ENCODE measurements at places on chromosomes 11 and 22. TPM values are rescaled to one million over a fixed set of nuclear protein-coding genes. Genes with fewer than 3 reads are reported as not detected.
A peak's percentile ranks its signal among the peaks of the same experiment; 100 is the strongest.

Gene MAPK11
- total RNA-seq = 6.4 TPM

Gene APLNR
- not detected for total RNA-seq

Gene NELL1
- 0.25 TPM for total RNA-seq

Gene NOX4
- not detected for total RNA-seq

Gene CRYBB1
- total RNA-seq = 0.22 TPM

Gene HOATZ
- not detected for total RNA-seq

Gene PANX3
- not detected for total RNA-seq

Gene C11orf91
- total RNA-seq = not detected

Gene TYR
- not detected for total RNA-seq

Gene KCNK7
- 0.48 TPM for total RNA-seq

Gene KRTAP5-9
- total RNA-seq = not detected

Gene NAALAD2
- total RNA-seq = not detected

Gene RBMXL2
- total RNA-seq = not detected

Gene OLFML1
- total RNA-seq = not detected

- DNase-seq = no peak
- no peak overlapping the region for H3K27ac ChIP-seq
- H3K36me3 ChIP-seq = no peaks in the 10 kb centered on the region
- no peaks in the 10 kb centered on the region for H3K27me3 ChIP-seq
- H3K4me3 ChIP-seq = no peak overlapping the region
Observed at GRCh38 chr11:368414-369335, 624 bp upstream of the B4GALNT4 start.

DNA sequence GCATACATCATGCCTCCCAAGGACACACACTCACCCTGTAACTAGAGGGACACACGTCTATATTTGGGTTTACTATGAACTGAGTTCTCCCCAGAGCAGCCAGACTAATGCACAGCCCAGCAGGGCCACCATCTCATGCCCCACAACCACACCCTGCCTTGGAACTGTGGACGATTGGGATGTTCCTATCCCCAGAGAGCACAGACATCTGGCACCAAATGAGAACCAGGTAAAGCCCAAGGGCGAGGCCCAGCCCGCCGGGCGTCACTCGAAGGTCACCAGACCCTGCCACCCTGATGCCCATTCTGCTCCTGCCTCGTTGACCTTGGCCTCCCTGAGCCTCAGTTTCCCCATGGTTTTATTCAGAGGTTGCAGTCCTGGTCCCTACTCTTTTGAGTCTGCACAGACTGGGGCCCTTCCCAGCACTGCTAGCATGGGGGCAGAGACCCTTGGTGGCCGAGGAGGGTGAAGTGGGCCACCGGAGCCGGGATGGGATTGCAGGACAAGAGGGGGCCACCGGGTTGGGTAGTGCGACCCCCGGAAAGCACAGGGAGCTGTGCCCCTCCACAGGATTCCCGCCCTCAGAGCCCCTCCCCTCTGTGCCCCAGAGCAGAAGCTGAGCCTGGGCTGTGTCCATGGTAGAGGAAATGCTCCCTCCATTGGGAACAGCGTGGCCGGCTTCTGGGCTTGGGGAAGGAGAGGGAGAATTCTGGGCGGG, 56.8 kb downstream of the IGLL5 start:
- no peak for DNase-seq
- H3K27ac ChIP-seq = peak overlapping the region; percentile 18

DNA sequence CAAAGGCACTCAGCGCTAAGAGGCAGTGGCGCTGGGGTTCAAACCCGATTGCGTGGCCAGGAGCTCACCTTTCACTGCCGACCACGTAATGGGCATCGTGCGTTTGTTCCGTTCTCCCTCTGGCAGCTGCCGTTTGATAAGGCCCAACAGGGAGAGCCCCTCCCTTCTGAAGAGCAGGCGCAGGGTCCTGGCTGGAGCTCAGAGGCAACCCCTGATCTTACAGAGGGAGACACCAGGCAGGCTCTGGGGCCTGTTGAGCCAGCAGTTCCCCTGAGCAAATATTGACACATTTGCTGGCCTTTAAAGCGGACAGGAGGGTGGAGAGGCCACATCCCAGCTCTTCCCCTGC, 11.7 kb upstream of the C1QTNF6 start:
- H3K27ac ChIP-seq = no peak overlapping the region
- H3K36me3 ChIP-seq = no peaks in the 10 kb centered on the region
- H3K27me3 ChIP-seq = no peaks in the 10 kb centered on the region
- H3K4me1 ChIP-seq = peaks cover 28% of the 10 kb centered on the region
- DNase-seq = peak; percentile 55

DNA sequence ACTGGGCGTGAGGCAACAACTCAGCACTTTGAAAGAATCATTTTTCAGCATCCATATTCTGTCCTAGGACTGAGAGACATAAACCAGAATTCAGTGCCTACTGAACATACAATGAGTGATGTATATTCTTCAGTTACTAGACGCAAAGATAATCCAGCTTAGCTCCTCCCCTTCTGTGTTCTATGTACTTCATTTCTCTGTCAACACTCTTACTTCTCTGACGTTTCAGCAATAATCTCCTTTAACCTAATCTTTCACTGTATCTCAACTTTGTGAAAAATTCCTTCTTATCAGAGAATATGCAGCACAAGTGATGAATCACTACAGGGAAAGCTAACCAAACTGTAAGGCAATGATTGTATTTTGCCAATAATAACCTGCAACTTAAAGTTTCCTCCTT, 2.5 kb upstream of the OR51B5 start:
- H3K36me3 ChIP-seq = no peaks in the 10 kb centered on the region
- no peak overlapping the region for H3K4me3 ChIP-seq
- no peak overlapping the region for H3K27ac ChIP-seq
- DNase-seq = no peak

DNA sequence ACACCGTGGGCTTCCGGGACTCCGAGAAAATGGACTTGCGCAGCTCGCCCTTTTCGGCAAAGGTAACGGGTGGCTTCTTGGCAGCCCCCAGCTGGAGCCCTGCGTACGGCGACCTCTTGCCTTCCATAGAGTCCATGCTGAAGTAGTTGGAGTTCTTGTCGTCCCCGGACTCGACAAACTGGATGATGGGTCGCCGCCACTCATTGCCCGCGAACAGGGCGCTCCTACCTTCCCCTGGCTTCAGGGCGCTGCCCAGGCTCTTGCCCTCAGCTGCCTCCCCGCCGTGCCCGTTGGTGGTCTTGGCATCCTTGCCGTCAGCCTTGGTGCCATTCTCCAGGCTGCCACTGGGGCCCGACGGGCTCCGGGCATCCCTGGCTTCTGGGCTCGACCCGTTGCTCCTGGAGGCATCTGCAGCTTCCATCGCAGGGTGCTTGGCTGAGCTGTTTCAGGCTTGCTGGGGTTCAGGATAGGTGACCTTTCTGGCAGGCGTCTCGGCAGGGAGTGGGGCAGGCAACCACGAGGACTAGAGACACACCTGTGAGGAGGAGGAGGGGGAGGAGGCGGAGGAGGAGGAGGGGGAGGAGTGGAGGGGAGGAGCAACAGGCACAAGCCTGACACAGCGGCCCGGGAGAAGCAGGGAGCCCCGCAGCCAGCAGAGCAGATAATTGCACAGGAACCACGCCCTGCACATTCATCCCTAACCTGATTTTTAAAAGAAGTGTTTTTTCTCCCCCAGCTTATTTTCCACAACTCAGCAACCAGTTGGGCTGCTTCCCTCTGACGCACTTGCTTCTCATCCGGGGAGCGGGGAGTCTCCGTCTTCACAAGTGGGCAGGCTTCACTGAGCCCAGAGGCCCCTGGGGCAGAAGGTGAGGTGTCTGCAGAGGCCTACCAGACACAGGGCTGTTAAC, at the start of gene TRIM29:
Gene TRIM29, minus strand, starts transcription at position 503 of the 911 bp plus-strand sequence. Its CDS starts 82 bp downstream, at position 421.
- H3K4me1 ChIP-seq = no peaks in the 10 kb centered on the region
- no peak within 1 kb of the TSS for H3K27ac ChIP-seq
- H3K36me3 ChIP-seq = no peaks in the 10 kb centered on the region

DNA sequence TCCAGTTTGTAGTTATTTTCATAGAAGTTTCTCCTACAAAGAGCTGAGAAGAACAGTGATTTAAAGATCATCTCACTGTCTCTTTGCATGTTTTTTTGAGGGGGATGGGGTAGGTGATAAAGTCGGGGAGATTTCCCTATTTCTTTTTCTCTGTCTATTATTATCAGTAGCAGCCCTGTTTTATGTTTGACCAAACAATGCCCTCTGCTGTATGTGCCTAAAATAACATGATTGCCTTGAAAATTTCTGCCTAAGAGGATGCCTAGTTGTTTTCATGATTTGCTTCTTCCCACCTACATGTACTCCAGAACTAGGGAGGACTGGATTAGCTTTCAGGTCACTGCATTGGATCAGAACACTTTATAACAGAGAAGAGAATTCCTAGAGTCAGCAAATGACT, 1330.2 kb downstream of the LRRC4C start:
- H3K36me3 ChIP-seq = no peaks in the 10 kb centered on the region
- no peaks in the 10 kb centered on the region for H3K4me1 ChIP-seq

- no peak for DNase-seq
- no peak overlapping the region for H3K27ac ChIP-seq
- no peak overlapping the region for H3K4me3 ChIP-seq
- no peaks in the 10 kb centered on the region for H3K4me1 ChIP-seq
- no peaks in the 10 kb centered on the region for H3K27me3 ChIP-seq
Observed at GRCh38 chr11:41394521-41395195, 64.8 kb downstream of the LRRC4C start.

- DNase-seq = no peak
- H3K4me3 ChIP-seq = no peak overlapping the region
- H3K36me3 ChIP-seq = no peaks in the 10 kb centered on the region
- H3K4me1 ChIP-seq = no peaks in the 10 kb centered on the region
- no peaks in the 10 kb centered on the region for H3K27me3 ChIP-seq
Observed at GRCh38 chr22:30742291-30743256, 47.9 kb downstream of the OSBP2 start.

DNA sequence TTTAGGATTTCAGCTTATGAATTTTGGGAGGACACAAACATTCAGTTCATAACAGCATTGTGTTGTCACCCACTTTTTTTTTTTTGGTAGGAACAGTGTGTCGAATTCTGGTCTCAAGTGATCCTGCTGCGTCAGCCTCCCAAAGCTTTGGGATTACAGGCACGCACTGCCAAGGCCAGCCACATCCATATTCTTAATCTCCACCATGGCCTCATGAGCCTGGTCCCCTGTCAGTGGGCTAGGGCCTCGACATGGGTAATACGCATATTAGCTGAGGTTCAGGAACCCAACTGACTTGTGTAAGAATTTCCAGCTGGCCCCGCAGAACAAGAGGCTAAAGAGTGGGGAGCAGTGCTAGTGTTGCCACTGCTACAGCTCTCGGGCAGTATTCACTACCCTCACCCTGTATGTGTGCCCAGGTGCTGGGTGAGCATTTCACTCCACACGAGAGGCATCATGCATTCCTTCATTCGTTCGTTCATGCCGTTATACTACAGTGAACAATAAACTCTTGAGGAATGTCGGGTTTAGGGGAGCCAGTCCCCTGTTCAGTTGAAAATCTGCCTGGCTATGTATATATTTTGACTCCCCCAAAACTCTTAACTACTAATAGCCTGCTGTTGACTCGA, 5.2 kb upstream of the VPREB1 start:
- no peaks in the 10 kb centered on the region for H3K27me3 ChIP-seq
- peaks cover 6% of the 10 kb centered on the region for H3K4me1 ChIP-seq
- no peak for DNase-seq
- H3K4me3 ChIP-seq = no peak overlapping the region

DNA sequence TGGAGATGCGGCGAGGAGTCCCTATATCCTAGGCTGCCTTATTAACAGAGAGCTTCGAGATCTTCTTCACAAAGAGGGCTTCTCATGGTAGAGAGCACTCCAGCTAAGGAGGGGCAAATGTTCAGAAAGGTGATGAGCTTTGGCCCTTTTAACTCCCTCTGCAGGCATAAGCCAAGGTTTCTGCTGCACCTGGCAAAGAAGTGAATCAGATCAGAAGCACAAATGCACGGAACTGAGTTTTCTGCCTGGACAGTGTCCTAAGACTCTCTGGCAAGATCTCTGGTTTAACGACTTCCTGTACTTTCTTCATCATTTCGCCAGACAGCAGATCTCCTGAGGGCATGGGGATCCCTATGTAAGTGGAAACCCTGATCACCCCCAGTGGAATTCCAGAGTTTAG, 37.2 kb downstream of the POU2AF3 start:
- no peaks in the 10 kb centered on the region for H3K27me3 ChIP-seq
- no peaks in the 10 kb centered on the region for H3K36me3 ChIP-seq
- no peak overlapping the region for H3K27ac ChIP-seq

GRCh38 chr11:3958281-3958680, 102.8 kb downstream of the STIM1 start:
- DNase-seq = no peak
- H3K4me3 ChIP-seq = no peak overlapping the region
- H3K27me3 ChIP-seq = no peaks in the 10 kb centered on the region
- H3K36me3 ChIP-seq = no peaks in the 10 kb centered on the region

GRCh38 chr11:42257534-42257933, 798.1 kb upstream of the LRRC4C start:
- H3K36me3 ChIP-seq = no peaks in the 10 kb centered on the region
- H3K4me1 ChIP-seq = peaks cover 8% of the 10 kb centered on the region
- no peak for DNase-seq
- no peaks in the 10 kb centered on the region for H3K27me3 ChIP-seq
- no peak overlapping the region for H3K27ac ChIP-seq
- no peak overlapping the region for H3K4me3 ChIP-seq

- H3K27me3 ChIP-seq = no peaks in the 10 kb centered on the region
- DNase-seq = peak; percentile 90
- H3K4me3 ChIP-seq = no peak overlapping the region
- H3K36me3 ChIP-seq = no peaks in the 10 kb centered on the region
Observed at GRCh38 chr11:59680287-59681154, 11.7 kb upstream of the PATL1 start.

DNA sequence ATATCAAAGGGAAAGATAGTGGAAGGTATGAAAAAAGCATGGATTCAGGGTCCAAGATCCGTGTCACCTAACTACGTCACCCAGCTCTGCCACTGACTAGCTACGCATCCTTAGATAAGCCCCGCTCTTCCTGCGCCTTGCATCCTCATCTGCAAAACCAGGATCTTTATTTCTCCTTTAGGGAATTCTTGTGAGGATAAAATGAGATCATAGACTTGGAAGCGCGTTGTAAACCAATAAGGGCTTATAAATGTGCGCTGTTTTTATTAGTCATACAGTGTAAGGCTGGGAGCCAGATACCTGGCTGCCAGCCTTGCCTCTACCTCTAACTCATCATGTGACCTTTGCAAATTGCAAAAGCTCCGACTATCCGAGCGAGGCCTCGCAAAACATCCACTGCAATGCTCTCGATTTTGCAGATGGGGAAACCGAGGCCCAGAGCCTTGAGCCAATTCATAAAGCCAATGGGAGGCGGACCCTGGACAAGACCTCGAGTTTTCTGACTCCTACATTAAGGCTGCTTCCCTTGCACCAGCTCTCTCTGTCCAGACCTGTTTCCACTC, 753 bp downstream of the PRPF19 start:
- peaks cover 32% of the 10 kb centered on the region for H3K4me1 ChIP-seq
- no peak for DNase-seq
- H3K27me3 ChIP-seq = no peaks in the 10 kb centered on the region

GRCh38 chr22:37278261-37278660, 4.0 kb upstream of the CYTH4 start:
- DNase-seq = no peak
- no peaks in the 10 kb centered on the region for H3K36me3 ChIP-seq
- H3K4me3 ChIP-seq = no peak overlapping the region
- H3K27ac ChIP-seq = no peak overlapping the region
- H3K4me1 ChIP-seq = peaks cover 46% of the 10 kb centered on the region
